ENCODE measurements at places on chromosomes 2 and 18.

GRCh38 chr2:128787616-128788015 is 468.9 kb upstream of the HS6ST1 start:
- DNase-seq: no peak

GRCh38 chr2:98346311-98347236 is at the start of gene CNGA3:
Gene CNGA3 (plus strand): TSS chr2:98346456. CDS start chr2:98369976, 23,520 bp downstream.
- DNase-seq: no peak

GRCh38 chr2:178397002-178397605 is 53.9 kb downstream of the PRKRA start:
- no peak for DNase-seq

GRCh38 chr2:224151161-224151560 is 112.1 kb upstream of the SERPINE2 start:
- no peak for DNase-seq

GRCh38 chr18:76619261-76619620 is 124.2 kb upstream of the ZNF516 start:
- DNase-seq: no peak

DNA sequence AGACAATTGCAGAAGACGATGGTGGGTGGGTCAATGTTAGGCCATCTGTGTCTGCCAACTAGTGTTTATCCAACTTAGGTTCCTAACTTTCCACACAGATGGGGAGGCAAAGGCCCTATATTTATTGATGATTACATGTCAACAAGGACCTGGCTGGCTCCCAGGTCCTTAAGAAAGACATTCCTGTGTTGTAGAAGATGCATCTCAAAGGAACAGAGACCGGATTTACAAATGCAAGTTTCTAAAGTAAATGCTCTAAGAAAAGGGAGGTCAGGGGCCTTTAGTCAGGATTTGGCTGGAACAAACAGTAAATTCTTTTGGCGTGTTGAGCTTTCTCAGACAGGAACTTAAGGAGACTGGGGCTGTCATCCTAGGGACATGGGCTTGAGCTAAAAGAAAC is 175.0 kb downstream of the SH3BP4 start:
- no peak for DNase-seq

All from activated CD8-positive, alpha-beta memory T cell treated with anti-CD3 and anti-CD28 coated beads for 4 hours (primary cell).